ENCODE measurements at places on chromosomes 2 and 18. TPM values are rescaled to one million over a fixed set of nuclear protein-coding genes. Genes with fewer than 3 reads are reported as not detected.

The ANKRD29 gene
- not detected for polyA plus RNA-seq

The ELOA2 gene
- polyA plus RNA-seq: not detected

The PLCD4 gene
- polyA plus RNA-seq: 0.40 TPM

The UPP2 gene
- polyA plus RNA-seq: not detected

The ZNF521 gene
- polyA plus RNA-seq: not detected

The MEP1B gene
- polyA plus RNA-seq: 0.35 TPM

The GKN2 gene
- not detected for polyA plus RNA-seq

The ZEB2 gene
- polyA plus RNA-seq: 51.5 TPM

The SLC19A3 gene
- not detected for polyA plus RNA-seq

The HOXD4 gene
- not detected for polyA plus RNA-seq

The RAB3GAP1 gene
- 17.9 TPM for polyA plus RNA-seq

The HOXD10 gene
- polyA plus RNA-seq: not detected

The LAMA3 gene
- not detected for polyA plus RNA-seq

The VWC2L gene
- not detected for polyA plus RNA-seq

The ERBB4 gene
- polyA plus RNA-seq: not detected

The GCG gene
- not detected for polyA plus RNA-seq

The CDK15 gene
- not detected for polyA plus RNA-seq

The HTRA2 gene
- 34.4 TPM for polyA plus RNA-seq

The UGT1A6 gene
- not detected for polyA plus RNA-seq

The INO80C gene
- polyA plus RNA-seq: 28.2 TPM

The VIT gene
- polyA plus RNA-seq: 0.09 TPM

Data from IgD-negative memory B cell (primary cell).